ENCODE measurements at places on chromosomes 16 and 17. TPM values are rescaled to one million over a fixed set of nuclear protein-coding genes. Genes with fewer than 3 reads are reported as not detected.

The DPEP3 gene
- polyA plus RNA-seq = 0.11 TPM

The LAT gene
- 4.8 TPM for polyA plus RNA-seq

The ZNF624 gene
- polyA plus RNA-seq = 13.0 TPM

The GDPD1 gene
- 11.3 TPM for polyA plus RNA-seq

DNA sequence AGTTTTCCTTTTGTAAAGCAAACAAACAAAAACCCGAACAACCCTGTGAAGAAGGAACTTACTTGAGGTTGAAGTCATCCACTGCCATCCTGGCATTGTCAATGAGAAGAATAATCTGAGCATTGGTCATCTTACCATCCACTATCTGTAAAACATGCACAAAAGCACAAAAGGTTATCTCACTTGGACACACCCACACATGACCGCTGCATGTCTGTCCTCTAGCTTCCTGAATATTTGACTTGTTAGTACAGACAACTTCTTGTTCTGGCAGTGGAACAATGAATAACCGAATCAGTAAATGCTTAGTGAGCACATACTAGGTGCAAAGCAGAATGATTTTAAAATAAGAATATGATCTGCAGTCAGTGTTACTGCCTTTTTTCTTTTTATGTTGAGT lies 6.1 kb downstream of the KRT23 start:
- no peak for DNase-seq

DNA sequence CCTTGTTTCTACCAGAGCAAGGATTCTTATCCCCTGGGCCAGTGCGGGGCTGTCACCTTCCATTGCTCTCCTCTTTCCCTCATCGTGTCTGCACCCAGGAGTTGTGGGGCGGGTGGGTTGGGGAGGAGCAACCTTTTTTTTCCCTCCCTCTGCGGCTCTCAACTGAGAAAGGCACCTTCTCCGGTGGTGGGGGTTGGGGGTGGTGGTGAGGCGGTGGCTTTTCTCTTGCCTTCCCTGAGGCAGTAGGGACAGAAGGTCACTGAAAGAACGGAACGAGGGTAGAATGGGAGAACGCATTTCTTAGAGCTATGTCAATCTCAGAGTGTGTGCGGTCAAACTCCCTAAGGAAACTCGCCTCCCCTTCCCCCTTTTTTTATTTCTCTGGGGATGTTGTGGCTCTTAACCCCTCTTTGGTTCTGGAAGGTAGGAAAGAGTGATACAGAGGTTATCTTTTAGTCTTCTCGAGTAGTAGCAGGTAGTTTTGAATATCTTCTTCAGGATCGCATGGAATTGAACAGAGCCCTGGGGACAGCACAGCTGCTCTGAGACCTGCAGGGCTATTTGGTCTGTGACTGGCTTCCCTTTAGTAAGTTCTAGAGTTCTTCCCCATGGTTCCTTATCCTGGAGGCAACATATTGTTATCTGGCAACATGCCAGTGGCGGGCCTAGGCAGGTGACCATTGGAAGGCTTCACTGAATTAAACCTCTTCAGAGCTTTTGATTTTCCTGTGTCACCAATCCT lies 994 bp downstream of the CLTC start:
- no peak for DNase-seq

- DNase-seq = no peak
Observed at GRCh38 chr16:82695806-82696205, 69.0 kb downstream of the CDH13 start.

DNA sequence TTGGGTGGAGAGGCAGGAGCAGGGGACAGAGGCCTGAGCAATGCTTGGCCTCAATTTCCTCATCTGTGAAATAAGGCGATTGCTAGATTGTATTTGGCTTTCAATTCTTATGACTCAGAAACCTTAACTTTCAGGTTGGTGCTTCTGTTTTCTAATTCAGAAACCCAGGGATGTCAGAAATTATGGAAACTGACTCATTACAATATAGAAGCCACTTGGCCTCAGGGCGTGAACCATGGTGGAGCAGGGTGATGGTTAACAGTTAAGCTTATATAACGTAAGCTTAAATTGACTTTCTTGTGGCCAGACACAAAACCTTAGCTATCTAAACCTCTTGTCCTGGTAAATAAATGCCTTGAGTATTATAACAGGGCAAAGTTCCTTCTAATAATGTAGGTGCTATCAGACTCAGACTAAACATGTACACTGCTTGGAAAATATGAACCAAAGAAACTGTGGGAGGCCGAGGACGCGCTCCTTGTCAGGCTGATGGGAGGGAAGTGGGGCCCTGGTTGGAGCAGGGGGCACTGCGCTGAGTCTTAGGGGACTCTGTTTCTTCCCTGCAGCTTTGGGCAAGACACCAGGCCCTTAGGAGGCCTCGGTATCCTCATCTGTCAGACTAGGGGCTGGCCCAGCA lies 17.1 kb upstream of the SREBF1 start:
- DNase-seq = no peak

DNA sequence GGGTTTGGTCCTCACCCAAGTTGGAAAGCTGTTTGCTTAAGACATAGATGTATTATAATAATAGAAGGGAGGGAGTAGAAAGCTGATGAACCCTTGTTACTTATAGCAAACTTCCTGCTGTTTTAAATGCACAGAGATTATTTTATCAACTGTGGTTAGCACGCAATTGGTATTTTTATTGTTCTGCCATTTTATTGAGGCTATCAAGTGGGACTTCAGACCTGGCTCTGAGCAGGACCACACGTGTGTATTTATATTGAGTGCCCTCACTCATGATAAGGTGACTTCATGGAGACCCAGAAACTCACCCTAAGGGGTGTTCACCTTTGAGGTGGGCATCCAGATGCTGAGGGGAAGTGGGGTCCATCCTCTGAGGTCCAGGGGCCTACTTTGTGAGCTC lies 17.0 kb downstream of the KLHL36 start:
- DNase-seq = no peak

DNA sequence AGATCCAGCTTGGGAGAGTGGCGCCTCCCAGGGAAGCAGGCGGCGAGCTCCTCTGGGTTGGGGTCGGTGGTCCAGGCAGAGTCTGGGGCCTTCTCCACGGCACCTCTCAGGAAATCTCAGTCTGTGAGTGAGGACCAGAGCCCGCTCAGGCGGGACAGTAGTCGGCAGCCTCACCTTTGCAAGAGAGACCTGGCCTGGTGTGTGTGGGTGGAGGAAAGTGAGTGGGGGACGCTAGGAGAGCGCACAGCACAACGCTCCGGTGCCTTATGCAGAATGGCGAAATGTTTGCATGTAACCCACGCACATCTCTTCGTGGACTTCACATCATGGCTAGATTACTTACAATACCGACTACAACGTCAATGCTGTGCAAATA lies 2.2 kb downstream of the AHSP start:
- DNase-seq = no peak

DNA sequence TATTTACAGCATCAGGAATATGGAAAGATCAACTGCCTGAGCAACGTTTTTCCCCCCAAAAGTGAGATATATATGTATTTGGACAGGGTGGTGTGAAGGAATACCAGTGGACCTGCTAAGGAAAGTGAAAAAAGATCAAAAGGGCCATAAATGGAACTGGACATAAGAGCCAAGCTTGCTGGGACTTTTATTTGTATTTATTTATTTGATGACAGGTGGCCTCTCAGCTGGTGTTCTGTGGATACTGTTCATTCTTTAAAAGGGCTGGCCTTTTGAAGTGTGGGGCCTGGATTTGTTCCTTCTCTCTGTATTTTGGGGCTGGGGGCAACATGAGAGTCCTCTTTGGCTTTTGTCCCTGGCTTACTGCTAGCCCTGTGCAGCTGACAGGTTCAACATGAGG lies 306.6 kb upstream of the N4BP1 start:
- no peak for DNase-seq

DNA sequence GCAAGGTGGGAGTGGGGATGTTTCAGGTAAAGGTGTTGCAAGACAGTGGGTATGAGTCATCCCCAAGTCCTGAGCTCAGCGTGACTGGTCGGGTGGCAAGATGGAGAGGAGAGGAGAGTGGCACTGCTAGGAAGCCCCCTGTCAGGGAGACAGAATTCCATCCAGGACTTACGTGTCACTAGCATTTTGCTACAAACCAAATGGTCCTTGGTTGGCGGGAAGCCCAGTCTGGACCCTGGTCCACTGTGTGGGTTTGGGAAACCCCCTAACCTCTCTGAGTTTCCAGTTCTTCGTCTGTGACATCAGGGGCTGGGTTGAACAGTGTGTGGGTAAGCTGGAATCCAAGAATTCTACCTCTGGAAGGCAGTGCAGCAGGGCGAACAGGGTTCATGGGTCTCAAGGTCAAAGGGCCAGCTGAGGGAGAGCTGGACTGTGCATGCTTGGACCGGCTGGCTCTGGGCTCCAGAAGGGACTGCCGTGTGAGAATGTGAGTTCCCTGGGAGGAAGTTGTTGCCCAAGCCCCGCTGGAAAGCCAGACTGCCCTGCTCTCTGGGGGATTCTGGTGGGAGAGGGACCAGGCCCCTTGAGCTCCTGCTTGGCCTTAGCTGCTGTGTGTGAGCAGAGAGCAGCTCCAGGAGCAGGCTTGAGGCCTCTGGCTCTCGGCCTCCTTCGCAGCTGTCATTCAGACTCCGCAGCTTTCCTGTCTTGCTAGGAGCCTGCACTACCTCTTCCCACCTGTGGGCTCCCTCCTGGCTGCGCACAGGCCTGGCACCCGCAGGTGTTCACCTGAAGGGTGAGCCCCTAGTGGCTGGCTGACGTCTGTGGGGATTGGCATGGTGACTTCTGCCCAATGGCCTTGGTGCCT lies 84.6 kb downstream of the NT5M start:
- DNase-seq = no peak

- no peak for DNase-seq
Observed at GRCh38 chr17:29154516-29155226, 25.5 kb downstream of the MYO18A start.

- DNase-seq = no peak
Observed at GRCh38 chr17:55540414-55541091, 29.3 kb upstream of the SMIM36 start.
